ENCODE measurements at places on chromosomes 5 and 9. TPM values are rescaled to one million over a fixed set of nuclear protein-coding genes. Genes with fewer than 3 reads are reported as not detected.

Gene NOXA1
- 1.4 TPM for total RNA-seq

Gene CAPSL
- total RNA-seq: 24.2 TPM

Gene LURAP1L
- 13.3 TPM for total RNA-seq

Gene ANKRD33B
- total RNA-seq: 8.1 TPM

Gene GPR151
- 0.20 TPM for total RNA-seq

- no peaks in the 10 kb centered on the region for H3K36me3 ChIP-seq
- no peak overlapping the region for H3K4me3 ChIP-seq
- no peak for DNase-seq
- H3K4me1 ChIP-seq: no peaks in the 10 kb centered on the region
Observed at GRCh38 chr5:26339576-26339975, 698.8 kb downstream of the CDH9 start.

- no peaks in the 10 kb centered on the region for H3K27me3 ChIP-seq
- no peak overlapping the region for H3K27ac ChIP-seq
- DNase-seq: no peak
- no peak overlapping the region for H3K4me3 ChIP-seq
- H3K36me3 ChIP-seq: no peaks in the 10 kb centered on the region
- H3K4me1 ChIP-seq: peaks cover 4% of the 10 kb centered on the region
Observed at GRCh38 chr5:36417221-36417620, 115.5 kb upstream of the RANBP3L start.

DNA sequence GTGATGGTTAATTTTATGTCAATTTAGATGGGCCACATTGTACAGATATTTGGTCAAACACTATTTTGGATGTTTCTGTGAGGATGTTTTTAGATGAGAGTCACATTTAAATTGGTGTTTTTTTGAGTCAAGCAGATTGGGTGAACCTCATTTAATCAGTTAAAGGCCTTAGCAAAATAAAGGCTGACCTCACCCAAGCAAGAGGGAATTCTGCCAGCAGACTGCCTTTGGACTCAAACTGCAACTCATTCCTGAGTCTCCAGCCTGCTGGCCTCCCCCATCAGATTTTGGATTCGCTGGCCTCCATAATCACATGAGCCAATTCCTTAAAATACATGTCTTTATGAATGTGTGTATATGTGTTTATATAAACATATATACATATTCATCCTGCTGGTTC is 282.7 kb upstream of the POU5F2 start:
- H3K27ac ChIP-seq: no peak overlapping the region
- H3K4me3 ChIP-seq: no peak overlapping the region
- peaks cover 6% of the 10 kb centered on the region for H3K36me3 ChIP-seq
- H3K27me3 ChIP-seq: no peaks in the 10 kb centered on the region
- DNase-seq: no peak

GRCh38 chr9:92155221-92155620 is 40.0 kb upstream of the SPTLC1 start:
- H3K4me1 ChIP-seq: peaks cover 17% of the 10 kb centered on the region
- no peaks in the 10 kb centered on the region for H3K36me3 ChIP-seq
- DNase-seq: no peak
- no peak overlapping the region for H3K4me3 ChIP-seq

- H3K27ac ChIP-seq: no peak overlapping the region
- DNase-seq: no peak
- no peaks in the 10 kb centered on the region for H3K36me3 ChIP-seq
- H3K4me1 ChIP-seq: peaks cover 2% of the 10 kb centered on the region
Observed at GRCh38 chr5:56854920-56855319, 39.6 kb downstream of the MAP3K1 start.

Data from spinal cord (tissue), 10 donors.